NCI-H2081 treated with DMSO at 0.1 percent for 48 hours (cell line): ENCODE measurements at places on chromosomes 6 and 20.
A peak's percentile ranks its signal among the peaks of the same experiment; 100 is the strongest.

GRCh38 chr6:156857573-156857972, 80.4 kb downstream of the ARID1B start:
- DNase-seq, result no peak

GRCh38 chr20:22762576-22763256, 178.3 kb upstream of the FOXA2 start:
- DNase-seq, result no peak

- DNase-seq, result peak; percentile 44
Observed at GRCh38 chr20:51156041-51156982, 133.4 kb upstream of the KCNG1 start.

- DNase-seq, result no peak
Observed at GRCh38 chr6:42448927-42449659, 2.6 kb downstream of the TRERF1 start.

DNA sequence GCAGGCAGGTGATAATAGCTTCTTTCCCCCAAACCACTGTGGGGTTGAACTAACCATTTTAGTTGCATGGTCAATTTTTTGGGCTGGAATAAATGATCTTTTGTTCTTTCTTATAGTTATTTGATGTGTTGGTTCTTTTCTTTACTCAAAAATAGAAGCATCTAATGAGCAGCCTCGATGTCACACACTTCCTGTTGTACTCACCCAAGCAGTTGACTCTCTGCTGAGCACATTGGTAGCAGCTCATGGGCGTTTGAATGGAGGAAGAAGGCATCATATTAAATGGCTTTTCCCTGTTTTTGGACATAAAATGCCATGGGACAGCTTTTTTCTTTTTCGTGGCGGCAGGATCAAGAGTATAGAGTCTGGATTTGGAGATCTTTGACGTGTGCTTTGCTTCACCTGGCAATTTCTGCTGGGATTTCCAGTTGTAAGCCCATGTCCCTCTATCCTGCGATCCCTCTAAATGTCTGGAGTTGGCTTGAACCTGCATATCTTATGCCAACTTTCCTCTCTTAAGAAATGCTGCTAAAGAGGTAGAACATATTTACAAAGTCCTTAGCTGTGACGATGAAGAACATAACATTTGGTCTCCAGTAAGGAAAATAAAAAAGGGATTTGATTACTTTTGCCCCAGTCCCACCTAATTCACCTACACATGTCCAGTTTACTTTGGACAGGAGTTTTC, 268.3 kb downstream of the PRL start:
- no peak for DNase-seq

GRCh38 chr6:90106449-90106848, 190.2 kb downstream of the BACH2 start:
- DNase-seq, result no peak

GRCh38 chr20:20668639-20669038, 43.8 kb downstream of the RALGAPA2 start:
- no peak for DNase-seq

GRCh38 chr20:48995589-48995988, 50.5 kb upstream of the CSE1L start:
- peak; percentile 55 for DNase-seq

- no peak for DNase-seq
Observed at GRCh38 chr6:138215093-138215782, 3.1 kb downstream of the PBOV1 start.

DNA sequence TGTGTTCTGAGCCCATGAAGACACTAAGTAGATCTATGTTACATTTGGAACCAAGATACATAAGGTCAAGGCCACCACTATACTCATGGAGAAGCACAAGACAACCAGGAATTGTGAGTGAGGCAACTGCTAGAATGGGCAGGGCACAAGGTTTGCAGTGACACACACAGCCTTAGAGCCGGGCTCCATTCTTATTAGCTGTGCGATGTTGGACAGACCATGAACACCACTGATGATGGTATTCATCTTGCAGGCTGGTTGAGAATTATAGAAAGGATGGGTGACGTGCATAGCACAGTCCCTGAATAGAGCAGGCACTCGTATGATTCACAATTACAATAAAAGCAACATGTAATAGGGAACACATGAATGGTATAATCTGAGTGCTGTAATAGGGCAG, 172.4 kb downstream of the GJA10 start:
- no peak for DNase-seq

DNA sequence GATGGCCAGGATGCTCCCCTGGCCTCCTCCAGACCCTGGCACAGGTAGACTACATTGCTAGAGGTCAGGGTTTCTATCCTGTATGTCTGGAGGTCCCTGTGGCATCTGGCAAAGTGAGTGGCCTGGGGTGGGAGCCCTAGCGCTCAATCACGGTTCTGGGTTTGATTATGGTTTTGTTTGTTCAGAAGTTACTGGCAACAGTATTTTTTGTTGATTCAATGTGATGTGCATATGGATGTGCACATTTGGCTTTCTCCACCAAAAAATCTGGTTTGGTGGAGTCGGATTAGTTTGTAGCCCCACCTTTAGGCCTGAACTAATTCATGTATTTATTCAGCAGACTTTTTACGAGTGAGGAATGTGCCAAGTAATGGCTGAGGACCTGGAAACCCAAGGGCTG, 109.7 kb downstream of the VEGFA start:
- DNase-seq, result no peak

GRCh38 chr6:130223508-130223907, 757 bp upstream of the SAMD3 start:
- no peak for DNase-seq

- no peak for DNase-seq
Observed at GRCh38 chr20:51987812-51988211, 185.5 kb upstream of the SALL4 start.

DNA sequence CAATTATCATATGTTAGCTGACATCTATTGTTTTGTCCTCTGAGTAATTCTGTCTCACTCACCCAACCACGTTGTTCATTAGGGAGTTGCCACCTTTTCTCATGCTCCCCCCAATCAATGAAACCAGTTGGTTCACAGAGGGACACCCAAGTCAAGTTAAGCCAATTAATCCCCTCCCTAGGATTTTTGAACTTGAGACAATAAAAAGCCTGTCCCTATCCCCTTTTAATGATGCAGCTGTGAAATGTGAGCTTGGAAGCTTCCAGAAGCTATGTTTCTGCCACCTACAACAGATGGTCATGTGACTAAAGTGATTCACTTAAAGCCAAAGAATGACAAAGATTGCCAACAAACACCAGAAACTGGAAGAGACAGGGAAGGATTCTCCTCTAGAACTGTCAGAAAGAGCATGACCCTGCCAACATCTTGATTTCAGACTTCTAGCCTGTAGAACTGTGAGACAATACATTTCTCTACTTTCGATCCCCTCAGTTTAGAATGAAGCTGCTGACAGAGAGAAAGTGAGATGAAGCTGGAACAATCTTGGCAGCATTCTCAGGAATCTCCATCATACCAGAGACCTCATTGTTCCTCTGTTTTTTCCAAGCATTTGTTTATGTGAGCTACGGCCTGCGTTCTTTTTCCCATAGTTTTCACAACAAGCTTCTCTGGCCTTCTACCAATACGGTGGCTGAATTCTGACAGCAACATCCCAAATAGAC, 57.8 kb upstream of the TPD52L1 start:
- DNase-seq, result no peak

DNA sequence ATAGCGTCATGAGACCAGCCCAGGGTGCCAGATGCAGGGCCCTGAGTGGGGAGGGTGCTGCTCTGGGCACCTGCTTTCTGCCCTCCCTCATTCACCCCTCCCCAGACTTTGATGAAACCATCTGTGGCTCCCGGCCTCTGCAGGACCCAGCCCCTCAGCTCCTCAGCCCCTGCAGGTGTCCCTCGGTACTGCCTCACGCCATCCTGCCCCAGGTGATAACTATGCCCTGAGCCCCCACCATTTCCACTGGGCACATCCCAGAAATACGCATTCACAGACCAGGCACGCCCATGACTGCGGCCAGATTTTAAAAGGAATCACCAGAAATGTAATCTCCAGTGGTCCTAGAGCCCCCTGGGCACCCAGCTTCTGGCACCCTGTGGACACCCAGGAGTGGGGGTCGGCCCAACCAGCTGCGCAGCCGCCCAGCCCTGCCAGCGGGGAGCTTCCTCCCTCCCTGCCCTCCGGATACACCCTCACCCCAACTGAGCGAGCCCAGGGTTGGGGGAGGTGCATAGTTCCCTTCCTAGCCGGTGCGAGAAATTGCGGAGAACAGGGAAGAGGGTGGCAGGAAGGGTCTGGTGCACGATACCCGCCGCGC, 615 bp upstream of the NTSR1 start:
- no peak for DNase-seq

GRCh38 chr20:47934761-47935160, 149.5 kb upstream of the SULF2 start:
- no peak for DNase-seq

DNA sequence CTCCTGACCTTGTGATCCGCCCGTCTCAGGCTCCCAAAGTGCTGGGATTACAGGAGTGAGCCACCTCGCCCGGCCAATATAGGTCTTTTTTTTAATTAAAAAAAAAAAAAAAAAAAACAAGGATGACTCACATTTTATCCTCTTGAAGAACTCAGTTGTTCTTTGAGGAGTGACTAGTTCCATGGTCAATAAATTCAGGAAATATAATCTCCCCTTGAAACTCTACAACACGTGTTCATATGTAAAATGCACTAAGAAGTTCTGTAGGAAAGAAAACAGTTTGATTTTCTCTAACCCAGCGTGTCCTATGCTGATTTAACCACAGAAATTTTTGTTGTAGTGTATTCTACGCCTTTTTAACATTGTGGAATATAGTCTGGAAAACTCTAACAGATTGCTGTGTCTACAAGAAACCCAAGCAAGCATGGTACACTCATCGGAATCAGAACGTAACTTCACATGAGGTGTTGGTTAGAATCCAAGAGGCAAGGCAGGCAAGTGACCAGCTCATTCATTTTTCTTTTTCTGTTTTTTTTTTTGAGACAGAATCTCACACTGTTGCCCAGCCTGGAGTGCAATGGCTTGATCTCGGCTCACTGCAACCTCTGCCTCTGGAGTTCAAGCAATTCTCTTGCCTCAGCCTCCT, 79.0 kb upstream of the ZNF217 start:
- DNase-seq, result no peak

DNA sequence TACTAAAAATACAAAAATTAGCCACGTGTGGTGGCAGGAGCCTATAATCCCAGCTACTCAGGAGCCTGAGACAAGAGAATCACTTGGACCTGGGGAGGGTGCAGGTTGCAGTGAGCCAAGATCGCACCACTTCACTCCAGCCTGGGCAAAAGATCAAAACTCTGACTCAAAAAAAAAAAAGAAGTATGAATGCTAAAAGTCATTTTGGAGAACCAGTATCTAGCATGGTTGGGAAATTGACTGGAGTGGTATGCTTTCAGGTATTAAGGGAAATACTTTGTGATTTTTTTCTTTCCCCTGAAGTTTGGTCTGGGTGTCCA, 30.1 kb downstream of the PCMT1 start:
- DNase-seq, result no peak

GRCh38 chr6:67030861-67031260, 1323.8 kb upstream of the EYS start:
- no peak for DNase-seq

- DNase-seq, result no peak
Observed at GRCh38 chr6:30463651-30464618, 25.4 kb upstream of the HLA-E start.

- no peak for DNase-seq
Observed at GRCh38 chr20:49115564-49115963, 69.5 kb downstream of the CSE1L start.

DNA sequence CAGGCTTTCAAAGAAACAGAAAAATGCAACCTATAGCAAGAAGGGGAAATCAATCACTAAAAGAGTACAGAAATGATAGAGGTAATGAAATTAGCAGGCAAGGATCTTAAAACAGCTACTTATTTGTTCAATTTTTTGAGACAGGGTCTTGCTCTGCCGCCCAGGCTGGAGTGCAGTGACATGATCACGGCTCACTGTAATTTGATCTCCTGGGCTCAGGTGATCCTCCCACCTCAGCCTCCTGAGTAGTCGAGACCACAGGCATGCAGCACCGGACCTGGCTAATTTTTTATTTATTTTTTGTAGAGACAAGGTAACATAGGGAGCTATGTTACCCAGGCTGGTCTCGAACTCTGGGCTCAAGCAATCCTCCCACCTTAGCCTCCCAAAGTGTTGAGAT, 21.6 kb downstream of the TFB1M start:
- no peak for DNase-seq

DNA sequence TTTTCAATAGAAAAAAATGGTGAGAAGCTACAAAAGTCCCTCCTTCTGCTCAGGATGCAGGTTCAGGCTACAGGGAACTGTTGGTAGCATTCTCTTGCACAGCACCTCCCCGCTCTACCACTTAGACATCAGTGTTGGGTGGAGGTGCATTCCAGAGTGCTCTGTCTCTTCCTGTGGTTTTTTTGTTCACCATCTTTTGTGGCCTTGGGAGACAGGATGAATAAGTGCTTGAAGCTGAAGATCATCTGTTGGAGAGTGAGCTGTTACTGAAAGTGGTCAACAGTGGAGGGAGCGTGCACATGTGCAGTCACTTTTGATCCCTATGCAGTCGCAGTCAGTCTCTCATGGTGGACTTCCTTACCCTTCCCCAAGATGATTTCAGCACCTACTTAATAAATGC, 16.6 kb upstream of the BTBD3 start:
- DNase-seq, result no peak

GRCh38 chr6:40997234-40997957, 41.6 kb downstream of the UNC5CL start:
- DNase-seq, result no peak

DNA sequence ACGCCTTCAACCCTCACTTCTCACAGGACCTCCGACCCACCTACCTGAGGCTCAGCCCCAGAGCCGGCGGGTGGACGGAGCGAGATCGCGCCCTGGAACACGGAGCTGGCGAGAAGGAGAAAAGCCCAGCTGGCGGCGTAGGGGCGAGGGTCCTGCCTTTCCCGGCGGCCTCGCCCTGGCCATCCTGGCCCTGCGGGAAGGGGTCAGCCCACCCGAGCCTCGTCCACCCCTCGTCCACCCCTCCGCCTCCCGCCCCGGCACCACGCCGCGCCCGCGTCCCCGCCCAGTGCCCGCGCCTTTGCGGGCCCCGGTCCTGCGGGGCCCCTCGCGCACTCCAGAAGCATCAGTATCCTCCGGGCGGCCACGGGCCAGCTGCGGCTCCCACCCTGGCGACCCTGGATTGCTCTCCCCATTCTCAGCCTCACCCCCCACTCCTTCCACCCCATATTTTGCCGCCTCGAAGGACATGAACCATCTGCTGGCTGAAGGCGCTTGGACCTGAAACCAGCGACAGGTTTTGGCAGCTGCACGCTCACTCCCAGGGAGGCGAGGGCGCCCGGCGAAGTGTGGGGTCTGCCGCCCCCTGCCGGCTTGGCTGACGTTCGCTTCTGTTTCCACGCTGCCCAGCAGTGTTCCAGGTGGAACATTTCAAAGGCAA, 65.1 kb downstream of the PLG start:
- DNase-seq, result peak; percentile 14

DNA sequence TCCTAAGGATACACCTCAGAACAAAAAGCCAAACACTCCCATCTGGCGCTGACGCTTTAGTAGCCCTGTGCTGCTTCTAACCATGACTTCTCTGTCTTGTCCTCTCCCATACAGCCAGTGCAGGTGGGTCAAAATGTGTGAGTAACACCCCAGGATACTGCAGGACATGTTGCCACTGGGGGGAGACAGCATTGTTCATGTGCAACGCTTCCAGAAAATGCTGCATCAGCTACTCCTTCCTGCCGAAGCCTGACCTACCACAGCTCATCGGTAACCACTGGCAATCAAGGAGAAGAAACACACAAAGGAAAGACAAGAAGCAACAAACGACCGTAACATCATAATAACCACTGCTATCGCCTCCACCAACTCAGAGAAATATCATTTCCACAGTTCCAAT, 1.4 kb downstream of the DEFB132 start:
- no peak for DNase-seq
